ENCODE measurements at places on chromosomes 11 and 22.
A peak's percentile ranks its signal among the peaks of the same experiment; 100 is the strongest.

DNA sequence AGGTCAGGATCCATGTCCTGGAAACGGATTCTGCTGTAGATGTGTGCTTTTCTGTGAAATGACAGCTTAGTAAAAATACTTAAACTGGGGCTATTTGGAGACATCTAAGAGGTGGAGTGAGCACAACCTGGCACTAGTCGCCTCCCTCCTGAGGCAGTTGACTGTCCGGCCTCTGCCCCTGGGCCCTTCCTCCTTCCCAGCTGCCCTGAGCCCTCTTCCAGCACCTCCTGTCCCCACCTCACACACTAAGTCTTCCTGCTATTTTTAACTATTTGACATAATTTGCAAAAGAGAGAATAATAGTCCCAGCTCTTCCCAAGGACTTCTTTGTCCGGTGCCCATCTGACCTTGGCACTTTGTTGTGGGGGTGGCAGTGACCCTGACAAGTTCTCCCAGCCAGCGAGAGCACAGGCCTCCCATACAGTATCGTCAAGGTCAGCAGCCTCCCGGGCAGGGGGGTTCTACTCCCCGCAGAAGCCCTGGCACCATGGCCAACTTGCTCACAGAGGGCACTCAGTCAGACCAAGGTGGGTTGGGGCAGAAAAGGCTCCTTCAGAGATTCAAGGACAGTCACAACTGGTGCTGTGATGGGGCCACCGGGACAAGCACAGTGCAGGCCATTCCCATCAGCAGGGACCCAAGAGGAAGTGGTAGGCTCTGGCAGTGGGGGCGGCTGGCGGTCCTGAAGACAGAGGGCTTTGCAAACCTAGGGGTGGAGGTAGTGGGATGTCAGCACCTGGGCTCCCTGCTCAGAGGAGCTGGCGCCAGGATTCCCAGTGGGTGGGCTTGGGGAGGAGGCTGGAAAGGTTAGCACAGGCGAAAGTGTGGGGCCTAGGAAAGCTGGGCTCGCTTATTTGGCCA is 5.5 kb upstream of the NEAT1 start:
- DNase-seq: peak; percentile 14

DNA sequence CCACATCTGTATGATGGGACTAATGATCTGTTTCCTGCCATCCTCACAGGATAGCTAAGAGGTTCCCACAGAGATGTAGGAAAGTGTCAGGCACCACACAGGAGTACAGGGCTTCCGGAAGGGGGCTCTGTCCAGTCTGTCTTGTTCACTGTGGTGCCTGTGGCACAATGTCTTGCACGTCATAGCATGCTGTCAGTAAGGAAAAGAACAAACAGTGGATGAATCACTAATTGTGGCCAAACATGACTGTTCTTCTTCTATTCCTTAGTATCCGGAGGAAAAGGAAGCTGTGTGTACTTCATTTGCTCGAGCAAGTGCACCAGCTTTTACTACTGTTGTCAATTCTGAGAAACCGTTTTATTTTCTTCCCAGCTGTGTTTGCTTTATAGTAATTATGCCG is 73.4 kb upstream of the YWHAH start:
- peak; percentile 93 for DNase-seq

- peak; percentile 20 for DNase-seq
Observed at GRCh38 chr11:17979770-17980371, 33.0 kb downstream of the SERGEF start.

- DNase-seq: no peak
Observed at GRCh38 chr22:25002241-25002985, 49.9 kb downstream of the KIAA1671 start.

DNA sequence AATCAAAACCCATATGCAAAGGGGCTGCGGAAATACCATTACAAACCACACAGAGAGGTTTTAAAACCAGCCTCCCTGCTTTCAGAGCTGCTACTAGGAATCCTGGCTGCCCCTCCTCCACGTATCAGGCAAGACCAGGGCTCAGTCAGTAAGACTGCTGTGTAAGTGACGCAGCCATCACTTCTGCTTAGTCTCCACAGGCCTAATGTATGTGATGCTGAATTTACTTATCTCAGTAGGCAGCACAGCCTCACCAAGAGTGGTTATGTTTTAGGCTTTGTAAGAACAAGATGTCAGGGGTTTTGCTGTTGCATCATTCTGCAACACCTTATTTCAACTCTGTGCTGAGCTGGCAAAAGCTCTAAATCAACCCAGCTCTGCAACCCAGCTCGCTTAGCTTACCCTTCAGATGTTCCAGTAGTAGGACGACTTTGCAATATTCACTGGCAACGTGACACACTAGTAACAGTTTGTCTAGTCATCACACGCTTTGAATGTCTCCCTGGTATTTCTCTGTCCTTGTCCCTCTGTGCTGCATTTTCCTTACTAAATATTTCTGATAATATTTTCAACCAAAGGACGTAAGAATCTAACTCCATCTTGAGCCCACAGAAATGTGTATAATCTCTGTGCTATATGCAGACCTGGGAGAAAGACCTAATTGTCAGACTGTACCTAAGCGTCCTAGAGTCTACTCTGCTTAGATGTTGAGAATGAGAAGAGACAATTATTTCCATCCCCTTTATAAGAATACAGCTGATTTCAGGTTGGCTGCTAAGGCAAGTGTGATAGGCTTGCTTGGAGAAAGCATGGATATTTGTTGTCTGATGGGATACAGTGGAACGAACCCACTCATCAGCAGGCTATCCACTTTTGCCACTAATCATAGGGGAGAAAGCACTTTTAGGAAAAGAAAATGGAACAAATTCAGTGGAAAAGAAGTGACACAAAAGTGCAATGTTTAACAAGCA is 72.2 kb downstream of the LARGE2 start:
- DNase-seq: peak; percentile 55

DNA sequence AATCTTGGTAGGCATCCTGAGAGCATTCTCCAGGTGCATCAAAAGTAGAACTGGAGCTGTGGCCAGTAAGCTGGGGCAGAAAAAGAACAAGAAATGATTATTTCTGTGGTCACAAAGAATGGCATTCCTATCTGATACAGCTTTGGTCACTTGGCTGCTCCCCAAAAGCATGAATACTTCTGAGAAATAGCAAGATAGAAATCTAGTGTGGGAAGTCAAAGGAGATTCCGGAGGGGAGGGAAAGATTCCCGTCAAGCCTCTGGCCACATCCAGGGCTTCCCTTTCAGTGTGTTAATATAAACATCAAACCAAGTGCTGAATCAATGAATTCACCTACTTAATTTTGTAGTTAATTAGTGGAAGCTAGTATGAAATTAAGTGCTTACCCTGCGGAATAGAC is 1185.4 kb downstream of the LRRC4C start:
- DNase-seq: no peak

- DNase-seq: no peak
Observed at GRCh38 chr22:49303061-49303735, 524.5 kb downstream of the BRD1 start.

GRCh38 chr11:3115321-3115720 is 49.8 kb downstream of the OSBPL5 start:
- DNase-seq: peak; percentile 61

DNA sequence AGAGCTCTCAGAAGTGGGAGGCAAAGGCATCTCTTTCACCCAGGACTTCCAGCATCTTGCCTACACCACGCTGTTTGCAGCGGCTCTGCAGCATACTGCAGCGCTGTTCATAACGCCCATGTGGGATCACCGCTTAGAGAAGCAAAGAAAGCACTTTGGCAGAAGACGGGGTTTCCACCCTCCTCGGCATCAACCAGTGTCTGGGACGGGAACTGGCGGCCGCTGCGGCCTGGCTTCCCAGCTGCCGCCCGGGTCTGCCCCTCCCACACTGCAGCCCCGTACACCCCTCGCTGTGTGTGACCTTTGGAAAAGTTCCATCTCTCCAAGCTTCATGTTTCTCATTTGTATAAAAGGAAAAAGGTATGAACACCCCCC is 545 bp upstream of the TIRAP start:
- peak; percentile 44 for DNase-seq

DNA sequence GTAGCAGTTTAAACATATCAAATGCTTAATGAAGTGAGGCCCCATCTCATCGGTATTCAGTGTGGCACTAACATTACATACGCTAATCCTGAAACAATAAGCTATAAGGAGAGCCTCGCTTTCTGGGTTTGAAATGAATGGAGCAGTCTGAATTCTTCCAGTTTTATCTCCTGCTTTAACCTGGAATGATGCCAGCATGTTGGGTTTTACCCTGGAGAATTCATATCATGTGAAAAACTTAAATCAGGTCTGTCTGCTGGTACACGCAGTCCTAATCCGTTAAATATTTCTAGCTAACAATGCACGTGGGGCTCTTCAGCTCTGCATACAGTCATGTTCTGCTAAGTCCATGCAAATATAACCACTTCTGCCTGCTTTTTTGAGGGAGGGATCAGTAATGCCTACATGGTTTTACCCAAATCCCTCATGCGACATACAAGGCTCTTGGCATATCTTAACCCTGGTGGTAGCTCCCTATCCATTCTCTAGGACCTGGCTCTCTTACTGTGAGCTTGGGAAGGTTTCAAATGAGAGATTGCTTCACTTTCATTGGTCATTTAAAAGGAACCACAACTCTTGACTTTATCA is 92.7 kb downstream of the COMMD9 start:
- DNase-seq: peak; percentile 56

GRCh38 chr11:35927682-35928081 is 16.2 kb upstream of the LDLRAD3 start:
- DNase-seq: peak; percentile 93

- no peak for DNase-seq
Observed at GRCh38 chr22:40022536-40023240, 27.9 kb downstream of the FAM83F start.

GRCh38 chr11:60776167-60776566 is 9.0 kb upstream of the MS4A10 start:
- no peak for DNase-seq

- no peak for DNase-seq
Observed at GRCh38 chr11:91244912-91245311, 979.7 kb upstream of the FAT3 start.

- peak; percentile 66 for DNase-seq
Observed at GRCh38 chr22:23305321-23305910, 125.1 kb downstream of the BCR start.

DNA sequence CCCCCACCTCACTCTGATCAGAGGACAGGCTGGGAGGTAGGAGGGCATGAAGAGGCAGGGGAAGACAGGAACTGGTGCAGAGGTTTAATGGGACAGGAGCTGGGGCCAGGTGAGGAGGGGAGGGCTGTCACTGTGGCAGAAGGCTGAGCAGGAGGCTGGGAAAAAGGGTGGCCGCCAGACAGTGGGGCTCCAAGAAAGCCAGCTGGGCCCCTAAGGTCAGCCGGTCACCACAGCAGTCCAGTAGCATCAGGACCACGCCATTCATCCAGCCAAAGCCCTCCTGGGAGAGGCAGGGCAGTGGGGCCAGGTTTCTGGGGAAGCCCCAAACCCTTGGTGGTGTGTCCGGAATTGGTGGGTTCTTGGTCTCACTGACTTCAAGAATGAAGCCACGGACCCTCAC is 8.5 kb upstream of the TREH start:
- no peak for DNase-seq

DNA sequence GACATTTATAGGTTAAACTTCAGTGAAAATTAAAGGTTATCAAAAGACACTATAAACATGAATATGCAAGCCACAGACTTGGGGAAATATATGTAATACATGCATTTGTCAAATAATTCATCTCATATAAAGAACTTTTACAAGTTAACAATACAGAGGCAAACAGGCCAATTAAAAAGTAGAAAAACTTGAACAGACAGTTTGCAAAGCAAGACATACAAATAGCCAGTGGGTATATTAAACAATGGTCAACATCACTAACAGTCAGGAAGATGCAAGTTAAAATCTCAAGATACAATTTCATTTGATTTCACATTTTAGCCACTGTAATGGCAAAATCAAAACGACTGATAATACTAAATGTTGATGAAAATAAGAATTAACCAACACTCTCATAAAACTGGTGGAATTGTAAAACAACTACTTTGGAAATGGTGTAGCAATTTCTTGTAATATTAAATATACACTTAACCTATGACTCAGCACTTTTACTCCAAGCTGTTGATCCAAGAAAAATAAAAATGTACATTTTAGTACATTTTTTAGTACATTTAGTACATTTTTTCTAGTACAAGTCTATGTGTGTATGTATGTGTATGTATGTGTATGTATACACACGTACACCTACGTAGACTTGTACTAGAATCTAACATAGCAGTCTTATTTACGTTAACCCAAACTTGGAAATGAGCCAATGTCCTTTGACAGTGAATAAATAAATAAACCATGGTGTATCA is 62.8 kb downstream of the LRRC74B start:
- peak; percentile 11 for DNase-seq

DNA sequence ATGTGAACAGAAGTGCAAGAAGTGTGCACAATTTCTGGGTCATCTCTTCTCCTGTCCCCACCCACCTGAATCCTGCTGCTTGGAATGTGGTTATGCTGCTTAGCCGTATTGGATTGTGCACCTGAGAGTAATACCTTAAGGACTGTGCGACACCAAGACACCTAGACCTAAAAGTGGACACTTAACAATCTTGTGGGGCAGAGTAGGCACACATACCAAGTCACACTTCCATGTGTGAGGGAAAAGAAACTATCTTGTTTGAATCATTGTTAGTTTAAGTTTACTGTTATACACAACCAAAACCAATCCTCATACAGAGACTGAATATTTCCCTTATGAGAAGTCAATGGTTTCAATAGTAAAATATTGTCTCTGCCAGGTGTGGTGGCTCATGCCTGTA is 93.7 kb downstream of the CCDC83 start:
- no peak for DNase-seq

GRCh38 chr11:5467527-5467926 is 18.4 kb downstream of the OR51I2 start:
- DNase-seq: no peak

DNA sequence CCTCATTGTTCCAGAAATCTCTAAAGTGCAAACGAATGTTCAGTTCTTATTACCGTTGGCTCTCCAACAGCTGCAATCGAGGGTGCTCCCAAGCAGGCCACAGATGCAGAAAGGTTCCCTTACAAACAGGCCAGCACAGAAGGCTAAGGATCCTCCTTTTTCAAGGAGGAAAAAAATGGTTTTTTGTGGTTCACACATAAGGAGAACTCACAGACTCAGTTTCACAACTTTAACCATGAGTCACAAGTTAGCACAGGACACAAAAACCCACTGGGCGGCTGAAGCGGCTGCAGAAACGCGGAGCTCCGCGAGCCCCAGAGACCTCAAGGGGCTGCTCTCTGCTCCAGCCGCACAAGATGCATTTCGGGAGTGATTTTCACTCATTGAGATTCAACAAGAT is 98.2 kb upstream of the PRR5 start:
- DNase-seq: peak; percentile 16
